ENCODE measurements at places on chromosomes 7 and 10.

DNA sequence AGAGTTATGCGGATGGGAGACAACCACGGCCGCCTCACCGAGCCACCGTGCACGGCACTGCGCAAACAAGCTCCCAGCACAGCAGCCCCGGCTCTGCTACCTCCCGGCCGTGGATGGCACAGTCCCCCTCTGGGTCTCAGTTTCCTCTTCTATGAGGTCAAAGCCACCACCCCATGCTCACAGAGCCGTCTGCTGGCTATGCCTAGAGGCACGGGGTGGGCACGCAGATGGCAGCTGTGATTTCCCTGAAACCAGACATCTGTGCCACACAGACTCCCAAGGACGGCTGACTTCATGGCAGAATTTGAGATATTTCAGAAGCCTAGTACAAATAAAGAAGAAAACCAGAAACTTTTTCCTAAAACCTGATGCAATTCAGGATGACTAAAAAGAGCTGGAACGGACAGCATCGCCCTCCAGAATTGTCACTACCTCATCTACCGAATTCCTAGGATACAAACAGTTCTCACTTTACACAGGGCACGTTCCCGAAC, 73.2 kb downstream of the AMZ1 start:
- no peak for DNase-seq

GRCh38 chr7:152140067-152140466, 114.6 kb downstream of the GALNT11 start:
- no peak for DNase-seq

- DNase-seq: no peak
These were observed 7.2 kb upstream of the SRI start for GRCh38 chr7:88226886-88227516.

- DNase-seq: peak; percentile 77
These were observed 28.9 kb downstream of the SKIDA1 start for GRCh38 chr10:21496343-21497176.

- DNase-seq: no peak
These were observed 196.8 kb upstream of the LRRN3 start for GRCh38 chr7:110894111-110894510.

DNA sequence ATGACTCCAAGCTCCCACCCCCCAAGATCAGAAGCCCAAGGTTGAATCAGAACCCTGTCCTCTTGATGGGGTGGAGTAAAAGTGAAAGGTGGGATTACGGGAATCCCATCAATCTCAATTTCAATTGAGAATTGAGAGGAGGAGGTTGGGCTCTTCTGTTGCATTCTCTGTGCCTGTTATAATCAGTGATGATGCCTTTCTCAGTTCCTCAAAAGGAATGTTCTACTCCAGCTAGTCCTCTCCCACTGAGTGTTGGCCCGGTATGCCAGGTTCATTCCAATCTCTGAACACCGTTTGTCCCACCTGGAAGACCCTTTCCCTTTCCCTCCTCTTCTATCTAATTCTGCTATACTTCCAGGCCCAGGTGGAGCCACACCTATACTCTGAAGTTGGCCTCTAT, 17.2 kb upstream of the XPNPEP1 start:
- DNase-seq: no peak

DNA sequence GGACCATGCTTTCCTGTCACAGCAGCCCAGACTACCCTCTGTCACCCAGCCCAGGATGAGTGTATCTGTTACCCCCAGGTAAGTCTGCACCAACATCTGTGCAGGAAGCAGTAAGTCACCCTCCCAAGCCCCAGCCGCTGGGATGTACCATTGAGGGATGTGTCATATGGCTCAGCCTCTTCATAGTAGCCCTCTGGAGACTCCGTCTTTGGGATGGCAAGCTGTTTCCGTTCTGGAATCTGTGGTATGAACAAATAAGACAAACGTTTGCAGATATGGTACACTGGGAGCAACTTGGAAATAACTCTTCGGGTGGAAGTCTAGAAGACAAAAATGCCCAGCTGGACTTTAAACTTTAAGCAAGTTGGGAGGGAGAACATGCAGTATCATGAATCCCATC, 81.3 kb downstream of the AFAP1L2 start:
- DNase-seq: no peak

DNA sequence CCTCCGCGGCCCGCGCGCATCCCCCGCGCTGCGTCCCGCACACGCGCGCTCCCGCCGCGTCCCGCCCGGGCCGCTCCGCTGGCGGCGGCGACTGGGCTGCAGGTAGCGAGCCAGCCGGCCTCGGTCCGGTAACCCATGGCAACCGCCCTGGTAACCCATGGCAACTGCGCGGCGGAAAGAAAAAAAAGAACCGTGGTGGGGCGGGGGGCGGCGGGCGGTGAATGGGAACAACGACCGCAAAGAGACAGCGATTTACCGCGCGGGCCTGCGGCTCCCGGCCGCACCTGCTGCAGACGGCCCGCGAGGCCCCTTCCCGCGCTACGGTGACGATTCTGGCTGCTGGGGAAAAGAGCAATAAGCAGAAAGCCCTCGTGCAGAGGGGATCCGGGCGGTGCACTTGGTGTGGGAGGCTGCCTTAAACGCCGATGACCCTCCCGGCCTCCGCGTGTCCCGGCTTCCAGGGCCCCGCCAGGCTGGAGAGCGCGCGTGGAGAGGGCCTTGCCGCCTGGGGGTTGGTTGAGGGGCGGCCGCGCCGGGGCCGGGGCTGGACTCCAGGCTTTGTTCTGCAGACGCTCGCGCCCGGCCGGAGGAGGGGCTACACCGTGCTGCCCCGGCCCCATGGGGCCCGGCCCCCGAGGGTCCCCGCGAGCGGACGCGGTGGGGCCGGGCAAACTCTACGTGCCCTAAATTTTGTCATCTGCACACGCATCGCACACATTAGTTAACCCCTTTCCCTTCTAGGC, 84.7 kb downstream of the SNX10 start:
- peak; percentile 66 for DNase-seq

- DNase-seq: no peak
These were observed 281.7 kb downstream of the AHR start for GRCh38 chr7:17580141-17580540.

DNA sequence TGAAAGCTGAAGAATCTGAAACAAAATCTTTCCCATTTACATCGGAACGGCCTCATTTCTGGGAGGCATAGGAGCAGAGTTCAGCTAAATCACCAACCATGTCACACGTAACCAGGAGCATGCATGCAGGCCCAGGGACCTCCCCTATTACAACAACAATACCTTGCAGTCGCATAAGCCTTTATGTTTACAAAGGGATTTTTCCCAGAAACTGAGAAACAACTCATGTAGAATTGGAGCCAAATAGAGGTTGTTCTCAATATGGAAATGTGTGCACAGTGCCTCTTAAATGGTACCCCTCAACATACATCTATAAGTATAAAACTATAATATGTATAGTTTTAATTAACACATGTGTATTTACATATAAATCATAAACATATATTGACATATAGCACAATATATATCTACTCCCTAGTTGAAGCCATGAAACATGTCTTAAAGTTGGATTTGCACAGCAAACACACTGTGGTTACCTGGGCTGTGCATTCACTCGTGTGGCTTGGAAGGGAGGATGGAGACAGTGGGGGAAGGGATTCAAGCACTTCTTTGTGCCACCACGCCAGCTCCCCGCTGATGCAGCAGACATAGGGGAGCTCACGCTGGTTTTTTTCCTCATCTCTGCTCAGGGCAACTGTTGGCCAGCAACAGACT, 35.0 kb upstream of the DGKI start:
- no peak for DNase-seq

- DNase-seq: no peak
These were observed 689.4 kb downstream of the PARD3 start for GRCh38 chr10:34125702-34126101.

GRCh38 chr10:94035982-94036765, 42.4 kb downstream of the PLCE1 start:
- DNase-seq: no peak

DNA sequence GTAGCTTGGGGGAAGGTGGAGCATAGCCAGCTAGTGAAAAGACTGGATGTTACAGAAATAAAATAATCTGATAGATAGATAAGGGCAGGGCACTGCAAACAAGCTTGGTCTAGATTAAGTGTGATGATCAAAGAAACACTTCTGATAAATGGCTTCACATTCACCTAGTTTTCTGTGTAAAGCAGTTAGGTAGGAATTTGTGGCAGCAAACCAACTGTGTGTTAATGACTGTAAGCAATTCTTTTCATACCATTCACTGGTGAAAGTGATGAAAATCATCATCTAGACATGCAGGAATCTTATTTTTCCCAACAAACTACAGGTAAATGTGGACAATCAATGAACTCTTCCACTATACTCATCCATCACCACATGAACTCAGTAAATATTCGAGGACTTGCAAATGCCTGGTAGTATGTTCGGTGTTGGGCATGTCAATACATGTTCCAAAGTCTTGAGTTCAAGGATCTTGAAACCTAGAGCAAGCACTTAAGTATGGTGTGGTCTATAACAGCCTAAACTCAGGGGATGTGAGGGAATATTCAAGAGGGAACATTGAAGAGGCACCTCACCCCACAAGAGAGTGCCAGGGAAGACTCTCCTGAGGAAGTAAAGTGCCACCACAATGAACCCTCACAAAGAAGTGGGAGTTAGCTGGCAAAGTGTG, 20.5 kb downstream of the PON3 start:
- DNase-seq: no peak

GRCh38 chr10:22927661-22928403, at the start of gene ARMC3:
Gene ARMC3 (plus strand): TSS chr10:22928053. CDS start chr10:22931997, 3,944 bp downstream.
- DNase-seq: peak; percentile 80

DNA sequence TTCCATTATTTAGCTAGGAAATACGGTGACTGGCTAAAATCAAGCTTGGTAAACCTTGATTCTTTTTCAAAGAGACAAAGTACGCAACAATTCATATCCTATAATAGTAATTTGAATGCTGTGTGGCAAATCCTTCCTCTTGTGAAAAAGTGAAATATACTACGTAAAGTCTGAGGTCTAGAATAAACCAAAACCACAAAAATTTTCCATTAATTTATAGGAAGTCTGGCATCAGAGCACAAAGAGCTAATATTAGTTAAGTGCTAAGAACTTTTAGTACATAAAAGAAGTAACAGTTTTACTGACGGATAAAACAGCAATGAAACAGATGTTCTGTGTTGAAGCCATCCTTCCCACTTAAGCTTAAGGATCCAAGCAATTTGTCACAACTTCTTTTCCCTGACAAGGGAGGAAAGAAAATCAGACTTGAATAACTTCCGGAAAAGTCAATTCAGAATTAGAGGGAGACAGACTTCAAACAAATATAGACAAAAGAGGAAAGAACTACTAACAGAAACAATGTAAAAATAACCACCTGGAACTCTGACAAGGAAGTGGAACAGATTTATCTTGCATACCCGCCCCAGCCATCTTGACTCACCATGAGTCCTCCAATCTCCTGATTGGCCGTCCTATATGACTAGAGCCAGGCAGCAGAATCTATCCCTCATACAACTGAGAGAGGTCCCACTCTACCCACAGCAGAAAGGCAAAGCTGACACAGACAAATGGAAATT, 34.6 kb downstream of the RHEB start:
- DNase-seq: no peak

- no peak for DNase-seq
These were observed 72.8 kb downstream of the GNA12 start for GRCh38 chr7:2771274-2771731.

- no peak for DNase-seq
These were observed 54.1 kb upstream of the ANTXRL start for GRCh38 chr10:46232666-46233065.

GRCh38 chr7:102874166-102874829, 38.5 kb upstream of the LRRC17 start:
- no peak for DNase-seq
